ENCODE measurements at places on chromosomes 3 and 15.

- H3K4me1 ChIP-seq, result peaks cover 21% of the 10 kb centered on the region
- peaks cover 7% of the 10 kb centered on the region for H3K27me3 ChIP-seq
- no peak for DNase-seq
- H3K27ac ChIP-seq, result no peak overlapping the region
- H3K4me3 ChIP-seq, result no peak overlapping the region
Measured at GRCh38 chr3:125067225-125067624, 11.4 kb upstream of the HEG1 start.

GRCh38 chr3:149473357-149474249 is 894 bp upstream of the TM4SF4 start:
- H3K36me3 ChIP-seq, result no peaks in the 10 kb centered on the region
- no peak overlapping the region for H3K27ac ChIP-seq
- H3K4me1 ChIP-seq, result peaks cover under 1% of the 10 kb centered on the region

DNA sequence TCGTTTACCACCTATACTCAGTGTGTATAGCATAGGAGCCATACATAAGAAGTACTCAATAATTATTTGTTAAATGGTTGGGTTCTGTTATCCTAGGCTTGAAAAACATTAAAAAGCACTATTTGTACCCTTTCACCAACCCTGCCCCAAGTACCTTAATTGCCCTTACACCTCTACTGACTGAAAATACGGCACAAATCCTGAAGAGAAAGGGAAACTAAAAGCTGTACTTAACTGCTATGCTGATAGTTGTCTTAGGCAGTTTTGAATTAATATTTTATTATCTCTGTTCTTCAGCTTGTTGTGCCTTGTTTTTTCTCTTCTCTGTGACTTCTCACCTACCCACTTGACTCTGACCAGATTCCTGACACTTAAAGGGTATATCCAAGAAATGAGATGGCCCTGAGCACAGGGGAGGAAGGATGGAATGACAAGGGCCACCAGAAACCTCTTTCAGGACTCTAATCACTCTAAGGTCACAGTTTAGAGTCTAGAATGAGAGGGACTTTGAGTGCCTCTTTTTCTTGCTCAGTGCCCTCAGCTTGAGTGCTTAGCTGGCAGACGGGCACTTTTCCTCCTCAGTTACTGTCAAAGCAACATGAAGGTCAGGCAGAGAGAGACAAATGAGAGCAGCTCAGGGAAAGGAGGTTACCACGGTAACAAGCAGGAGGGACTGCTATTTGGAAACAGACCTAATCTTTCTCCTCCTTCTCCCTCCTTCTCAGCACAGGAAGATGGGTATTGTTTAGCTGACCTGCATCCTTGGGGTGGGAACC is 136.5 kb downstream of the ZNF609 start:
- H3K36me3 ChIP-seq, result no peaks in the 10 kb centered on the region
- peak overlapping the region; percentile 74 for H3K27ac ChIP-seq
- peaks cover 43% of the 10 kb centered on the region for H3K4me1 ChIP-seq
- no peaks in the 10 kb centered on the region for H3K27me3 ChIP-seq

DNA sequence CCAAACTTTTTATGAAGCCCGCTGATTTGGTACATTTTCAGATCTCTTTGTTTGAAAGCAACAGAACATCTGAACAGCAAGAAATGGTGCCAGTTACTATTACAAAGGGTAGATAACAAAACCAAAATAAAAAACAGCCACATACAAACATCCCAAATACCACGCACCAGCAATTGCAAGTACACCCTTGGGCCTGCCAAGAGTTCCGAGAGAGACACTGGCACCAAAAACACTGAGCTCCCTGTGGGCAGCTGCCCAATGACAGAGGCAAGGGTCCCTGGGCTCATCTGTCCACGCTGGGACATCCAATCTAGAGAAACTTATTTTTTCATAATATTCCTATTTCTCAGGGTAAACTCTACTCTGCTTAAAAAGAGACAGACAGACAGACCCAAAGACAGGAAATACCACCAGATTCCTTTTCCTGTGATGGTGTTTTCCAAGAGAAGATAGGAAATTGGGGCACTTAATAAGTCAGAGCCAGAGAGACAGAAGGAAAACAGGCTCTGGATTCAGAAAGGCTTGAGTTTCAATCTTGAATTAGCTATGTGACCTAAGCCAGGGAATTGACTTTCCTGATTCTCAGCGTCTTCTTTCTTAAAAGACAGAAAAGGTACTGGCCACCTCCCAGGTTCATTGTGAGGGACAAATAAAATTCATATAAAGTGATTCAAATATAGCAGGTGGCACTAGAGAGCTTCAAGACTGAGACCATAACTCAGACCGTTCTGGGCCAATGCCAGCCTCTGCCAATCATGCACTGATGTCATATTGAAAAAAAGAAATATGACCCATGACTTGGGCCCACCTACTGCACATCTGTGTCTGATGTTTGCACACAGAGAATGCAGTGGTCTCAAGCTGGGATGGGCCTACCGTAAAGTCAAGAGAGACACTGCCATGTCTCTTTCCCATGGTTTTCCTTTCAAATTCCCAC is 61.3 kb downstream of the FOXP1 start:
- H3K27ac ChIP-seq, result no peak overlapping the region
- no peak overlapping the region for H3K4me3 ChIP-seq
- peaks cover 15% of the 10 kb centered on the region for H3K36me3 ChIP-seq
- H3K4me1 ChIP-seq, result peaks cover 37% of the 10 kb centered on the region
- peaks cover 2% of the 10 kb centered on the region for H3K27me3 ChIP-seq
- DNase-seq, result no peak

- H3K27ac ChIP-seq, result no peak overlapping the region
- no peaks in the 10 kb centered on the region for H3K4me1 ChIP-seq
- no peak for DNase-seq
- peaks cover 35% of the 10 kb centered on the region for H3K27me3 ChIP-seq
Measured at GRCh38 chr3:46466273-46466672, 1.6 kb upstream of the LTF start.

DNA sequence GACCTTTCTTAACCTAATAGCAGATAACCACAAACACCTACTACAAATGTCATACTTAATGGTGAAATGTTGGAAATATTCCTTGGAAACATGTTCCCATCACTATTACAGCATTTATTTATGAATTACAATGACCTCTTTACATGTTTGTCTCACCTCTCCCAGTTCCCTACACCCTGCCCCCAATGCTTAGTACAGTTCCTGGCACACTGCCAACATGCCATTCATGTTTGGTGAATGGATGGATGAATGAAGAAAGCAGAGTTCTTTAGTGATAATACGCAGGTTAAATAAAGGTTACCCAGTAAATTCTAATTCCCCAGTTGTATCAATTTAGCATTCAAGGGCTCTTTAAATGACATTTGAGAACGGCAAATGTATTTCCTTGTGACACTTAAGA is 259.9 kb upstream of the ATP11B start:
- no peaks in the 10 kb centered on the region for H3K36me3 ChIP-seq
- no peak for DNase-seq
- no peaks in the 10 kb centered on the region for H3K27me3 ChIP-seq
- no peaks in the 10 kb centered on the region for H3K4me1 ChIP-seq
- H3K4me3 ChIP-seq, result no peak overlapping the region
- no peak overlapping the region for H3K27ac ChIP-seq

GRCh38 chr3:17130956-17131355 is 246.2 kb downstream of the PLCL2 start:
- no peaks in the 10 kb centered on the region for H3K27me3 ChIP-seq
- no peak overlapping the region for H3K4me3 ChIP-seq
- no peaks in the 10 kb centered on the region for H3K36me3 ChIP-seq
- DNase-seq, result no peak

DNA sequence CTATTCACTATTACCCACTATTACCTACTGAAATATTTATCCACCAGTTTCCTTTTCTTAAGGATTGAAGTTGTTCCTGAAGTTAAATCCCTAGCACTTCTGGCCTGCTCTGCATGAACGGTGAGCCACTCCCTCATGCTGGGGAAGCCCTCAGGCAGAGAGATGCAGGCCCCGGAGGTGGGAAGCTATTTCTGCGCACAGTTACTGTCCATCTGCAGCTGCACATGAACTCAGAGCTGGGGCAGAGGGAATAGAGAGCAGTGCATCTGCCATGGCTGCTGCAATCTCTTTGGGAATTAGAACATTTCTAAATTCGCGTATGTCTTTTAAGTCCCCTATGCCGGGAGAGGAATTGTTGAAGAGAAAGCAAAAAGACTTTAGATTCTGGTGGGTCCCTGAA is 6.3 kb upstream of the GALNT15 start:
- peaks cover 22% of the 10 kb centered on the region for H3K27me3 ChIP-seq
- H3K27ac ChIP-seq, result no peak overlapping the region
- H3K4me3 ChIP-seq, result no peak overlapping the region
- peaks cover 3% of the 10 kb centered on the region for H3K36me3 ChIP-seq
- no peak for DNase-seq

- no peaks in the 10 kb centered on the region for H3K4me1 ChIP-seq
- no peak overlapping the region for H3K4me3 ChIP-seq
- no peak for DNase-seq
Measured at GRCh38 chr3:36175113-36175812, 205.0 kb upstream of the STAC start.

GRCh38 chr3:29521751-29522150 is 240.9 kb downstream of the RBMS3 start:
- H3K27me3 ChIP-seq, result no peaks in the 10 kb centered on the region
- no peak overlapping the region for H3K27ac ChIP-seq
- no peaks in the 10 kb centered on the region for H3K4me1 ChIP-seq
- DNase-seq, result no peak
- no peaks in the 10 kb centered on the region for H3K36me3 ChIP-seq
- no peak overlapping the region for H3K4me3 ChIP-seq

- no peaks in the 10 kb centered on the region for H3K36me3 ChIP-seq
- no peaks in the 10 kb centered on the region for H3K27me3 ChIP-seq
- H3K4me3 ChIP-seq, result no peak overlapping the region
Measured at GRCh38 chr3:142993958-142994442, 7.4 kb upstream of the U2SURP start.

- H3K4me1 ChIP-seq, result peaks cover 7% of the 10 kb centered on the region
- DNase-seq, result no peak
- no peaks in the 10 kb centered on the region for H3K36me3 ChIP-seq
- H3K27me3 ChIP-seq, result no peaks in the 10 kb centered on the region
Measured at GRCh38 chr15:55897560-55898336, 95.7 kb downstream of the NEDD4 start.

DNA sequence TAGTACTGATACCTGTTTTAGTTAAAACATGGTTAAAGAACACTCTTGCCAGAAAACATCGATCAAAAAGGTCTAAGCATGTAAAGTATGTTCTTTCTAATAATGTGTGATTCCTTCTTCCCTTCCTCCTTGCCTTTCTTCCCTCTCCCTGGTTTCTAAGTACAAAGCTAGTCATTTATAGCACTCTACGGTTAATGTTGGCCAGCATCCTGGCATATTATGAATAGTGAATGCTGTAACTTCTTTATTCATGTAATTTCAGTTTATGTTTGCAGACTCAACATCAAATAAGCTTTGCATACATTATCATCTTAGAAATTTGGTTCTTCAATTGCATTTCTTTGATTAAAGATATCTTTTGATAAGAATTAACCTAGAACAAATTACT is 27.1 kb downstream of the P2RY12 start:
- no peak for DNase-seq
- peaks cover 25% of the 10 kb centered on the region for H3K4me1 ChIP-seq
- no peaks in the 10 kb centered on the region for H3K27me3 ChIP-seq
- H3K36me3 ChIP-seq, result no peaks in the 10 kb centered on the region
- H3K27ac ChIP-seq, result no peak overlapping the region

DNA sequence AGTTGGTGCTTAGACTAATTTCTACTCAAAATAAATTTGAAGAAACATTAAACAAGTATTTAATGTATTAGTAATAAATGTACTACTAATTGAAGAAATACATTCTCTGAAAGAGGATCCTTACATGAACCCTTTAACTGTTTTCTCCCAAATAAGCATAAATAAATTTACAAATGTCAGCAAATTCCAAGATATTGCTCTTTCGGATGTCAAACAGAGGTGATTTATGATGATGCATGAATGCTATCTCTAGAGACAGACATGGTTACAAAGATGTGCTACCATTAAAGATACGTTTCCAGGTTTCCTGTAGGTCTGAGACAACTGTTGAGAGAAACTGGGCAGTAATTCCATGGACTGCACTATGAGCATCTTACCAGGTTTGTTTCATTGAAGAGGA is 629 bp downstream of the GABRR3 start:
- no peak overlapping the region for H3K27ac ChIP-seq
- peaks cover 4% of the 10 kb centered on the region for H3K4me1 ChIP-seq
- H3K4me3 ChIP-seq, result no peak overlapping the region
- H3K27me3 ChIP-seq, result peaks cover 14% of the 10 kb centered on the region
- no peaks in the 10 kb centered on the region for H3K36me3 ChIP-seq

DNA sequence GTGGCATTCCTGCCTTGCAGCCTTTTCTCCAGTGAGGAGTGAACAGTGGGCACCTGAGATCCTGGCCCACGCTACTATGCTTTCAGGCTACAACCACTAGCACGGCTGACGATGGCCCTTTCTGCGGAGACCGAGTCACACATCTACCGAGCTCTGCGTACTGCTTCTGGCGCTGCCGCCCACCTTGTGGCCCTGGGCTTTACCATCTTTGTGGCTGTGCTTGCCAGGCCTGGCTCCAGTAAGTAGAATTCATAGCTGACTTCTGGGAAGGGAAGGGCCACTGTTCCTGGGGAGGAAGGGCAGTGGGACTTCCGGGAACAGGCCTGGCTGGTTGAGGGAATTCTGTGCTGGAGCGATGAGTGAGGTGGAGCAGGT is 648 bp downstream of the CYB561D2 start:
- H3K4me3 ChIP-seq, result peak overlapping the region; percentile 97
- no peaks in the 10 kb centered on the region for H3K27me3 ChIP-seq
- no peak for DNase-seq
- H3K4me1 ChIP-seq, result peaks cover 60% of the 10 kb centered on the region
- peaks cover 50% of the 10 kb centered on the region for H3K36me3 ChIP-seq

- peaks cover 6% of the 10 kb centered on the region for H3K4me1 ChIP-seq
- H3K4me3 ChIP-seq, result no peak overlapping the region
- H3K36me3 ChIP-seq, result no peaks in the 10 kb centered on the region
- peaks cover 2% of the 10 kb centered on the region for H3K27me3 ChIP-seq
- DNase-seq, result no peak
Measured at GRCh38 chr3:194930377-194931204, 244.9 kb downstream of the FAM43A start.

- H3K36me3 ChIP-seq, result peaks cover 6% of the 10 kb centered on the region
- H3K4me1 ChIP-seq, result peaks cover 5% of the 10 kb centered on the region
- H3K27ac ChIP-seq, result no peak overlapping the region
- no peak for DNase-seq
- H3K27me3 ChIP-seq, result no peaks in the 10 kb centered on the region
- H3K4me3 ChIP-seq, result no peak overlapping the region
Measured at GRCh38 chr3:141452045-141452444, 34.8 kb upstream of the RASA2 start.

DNA sequence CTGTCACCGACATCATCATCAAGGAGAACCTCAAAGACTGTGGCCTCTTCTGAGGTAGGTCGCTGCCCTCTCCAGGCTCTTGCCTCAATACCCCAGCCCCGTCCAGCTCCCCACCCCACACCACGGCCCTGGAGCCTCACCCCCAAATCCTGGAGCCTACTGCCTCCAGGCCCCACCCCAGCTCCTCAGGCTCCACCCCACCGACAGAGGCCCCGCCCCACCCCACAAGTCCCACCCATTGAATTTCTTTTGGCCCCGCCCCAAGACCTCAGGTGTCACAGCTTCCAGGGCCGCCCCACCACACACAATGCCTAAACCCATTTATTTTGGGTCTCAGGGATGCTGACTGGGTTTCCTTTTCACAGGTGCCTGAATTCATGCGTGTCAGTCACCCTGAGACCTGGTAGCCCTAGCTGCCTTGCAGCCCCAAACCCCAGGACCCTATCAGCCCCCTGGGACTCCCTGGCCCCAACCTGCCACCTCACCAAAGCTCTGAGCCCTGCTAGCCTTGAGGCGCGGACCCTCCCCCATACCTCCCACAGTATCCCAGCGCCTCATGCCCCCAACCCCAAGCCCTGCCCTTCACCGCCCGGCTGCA is 3.6 kb downstream of the GNAT1 start:
- H3K4me3 ChIP-seq, result peak overlapping the region; percentile 46
- no peak overlapping the region for H3K27ac ChIP-seq
- H3K4me1 ChIP-seq, result peaks cover 18% of the 10 kb centered on the region
- H3K27me3 ChIP-seq, result peaks cover 15% of the 10 kb centered on the region
- DNase-seq, result no peak

- H3K27ac ChIP-seq, result peak overlapping the region; percentile 98
- peaks cover 40% of the 10 kb centered on the region for H3K36me3 ChIP-seq
Measured at GRCh38 chr3:197734667-197735318, 1.9 kb downstream of the RUBCN start.

Measured in activated B cell treated with CpG ODN at 0.5 μM for 24 hours (primary cell).